NCI-H187 (cell line): ENCODE measurements at places on chromosomes 3 and 15.

DNA sequence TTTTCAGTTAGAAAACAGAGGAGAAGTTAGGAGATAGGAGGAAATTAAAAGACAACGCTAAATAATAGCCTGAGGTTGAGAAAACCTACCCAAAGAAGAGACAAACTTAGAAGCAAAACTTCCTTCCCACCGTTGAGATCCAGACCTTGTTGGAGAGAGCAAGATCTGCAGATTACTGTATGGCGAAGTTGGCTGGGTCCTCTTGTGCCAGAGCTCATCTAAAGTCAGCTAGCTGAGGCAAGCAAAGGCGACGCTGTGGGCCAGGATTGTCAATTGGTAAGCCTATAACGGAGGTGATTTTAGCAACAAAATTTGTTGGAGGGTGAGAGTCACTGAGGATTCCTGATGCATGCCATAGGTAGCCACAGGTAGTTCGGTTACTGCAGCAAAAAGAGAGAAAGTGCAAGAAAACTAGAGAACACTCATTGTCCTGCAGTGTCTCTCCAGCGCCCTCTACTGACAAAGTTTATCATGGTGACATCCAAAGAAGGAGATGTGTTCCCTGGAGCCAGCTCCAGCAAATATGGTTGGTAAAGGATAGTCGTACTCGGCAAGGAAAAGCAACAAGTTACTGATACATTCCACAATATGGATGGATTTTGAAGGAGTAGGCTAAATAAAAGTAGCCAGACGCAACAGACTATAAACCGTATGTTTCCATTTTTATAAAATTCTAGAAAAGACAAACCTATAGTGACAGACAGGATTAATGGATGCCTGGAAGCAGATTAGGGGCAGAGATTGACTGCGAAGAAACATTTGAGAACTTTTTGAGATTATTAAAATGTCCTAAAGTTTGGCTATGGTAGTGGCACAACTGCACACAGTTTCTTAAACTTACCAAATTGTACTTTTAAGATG, 9.8 kb upstream of the OR5K4 start:
- DNase-seq: peak; percentile 41

DNA sequence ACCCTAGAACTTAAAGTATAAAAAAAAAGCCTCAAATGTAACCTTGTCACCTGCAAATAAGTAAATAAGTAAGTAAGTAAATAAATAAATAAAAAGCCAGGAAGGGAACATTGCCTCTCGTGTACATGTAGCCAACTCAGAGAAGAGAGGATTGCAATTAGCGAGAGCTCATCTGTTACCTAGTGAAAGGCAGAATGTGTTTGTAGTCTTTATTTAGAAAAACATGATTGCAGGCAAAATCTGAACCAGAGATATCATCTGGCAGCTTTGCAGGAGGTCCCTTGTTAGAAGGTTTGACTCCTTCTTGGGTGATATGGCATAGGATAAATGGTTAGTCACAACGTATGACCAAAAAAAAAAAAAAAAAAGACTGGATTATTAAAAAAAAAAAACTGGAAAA, 71.6 kb upstream of the SYN2 start:
- DNase-seq: no peak

GRCh38 chr3:39149059-39149455, 4.3 kb downstream of the CSRNP1 start:
- no peak for DNase-seq

GRCh38 chr15:69060744-69061143, 46.2 kb downstream of the NOX5 start:
- no peak for DNase-seq

- no peak for DNase-seq
Measured at GRCh38 chr3:71724584-71725270, 475 bp downstream of the EIF4E3 start.

GRCh38 chr3:64502284-64502683, 185.5 kb downstream of the ADAMTS9 start:
- no peak for DNase-seq

DNA sequence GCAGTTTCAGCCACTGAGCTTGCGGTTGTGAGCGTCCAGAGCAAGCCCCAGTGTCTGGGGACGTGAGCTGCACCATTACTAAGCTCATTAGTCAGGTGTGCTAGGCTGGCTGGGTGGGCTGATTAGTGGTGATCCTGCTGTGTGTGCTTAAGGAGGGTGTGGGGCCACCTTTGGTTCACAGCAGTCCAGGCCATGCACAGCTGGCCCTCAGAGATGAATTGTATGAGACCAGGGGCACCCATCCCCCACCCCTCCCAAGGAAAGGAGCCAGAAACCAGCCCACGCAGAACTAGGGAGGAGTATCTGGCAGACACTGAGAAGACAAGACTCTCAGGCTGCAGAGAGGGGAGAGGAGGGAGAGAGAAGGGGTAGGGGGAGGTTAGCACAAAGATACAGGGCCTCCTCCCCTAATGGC, 3.8 kb downstream of the TYRO3 start:
- DNase-seq: no peak

DNA sequence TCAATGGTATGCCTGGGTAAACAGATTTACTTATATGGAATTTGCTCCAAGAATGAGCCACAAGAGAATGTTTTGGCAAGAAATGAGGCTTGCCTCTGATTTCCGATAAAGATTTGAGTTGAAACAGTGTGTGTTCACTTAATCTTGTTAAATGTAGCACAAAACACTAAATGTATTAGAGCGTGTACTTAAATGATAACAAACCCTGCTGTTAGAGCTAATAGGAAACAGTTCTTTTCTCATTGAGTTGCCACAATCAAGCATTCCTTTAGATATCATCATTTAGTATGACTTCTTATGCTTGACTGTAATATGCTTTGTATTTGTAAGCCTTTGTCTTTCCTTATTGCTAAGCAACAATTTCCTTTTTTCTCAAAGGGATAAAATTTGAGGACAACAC, 353.6 kb upstream of the ZNF717 start:
- no peak for DNase-seq

GRCh38 chr15:87294854-87295253, 961.7 kb downstream of the NTRK3 start:
- no peak for DNase-seq

DNA sequence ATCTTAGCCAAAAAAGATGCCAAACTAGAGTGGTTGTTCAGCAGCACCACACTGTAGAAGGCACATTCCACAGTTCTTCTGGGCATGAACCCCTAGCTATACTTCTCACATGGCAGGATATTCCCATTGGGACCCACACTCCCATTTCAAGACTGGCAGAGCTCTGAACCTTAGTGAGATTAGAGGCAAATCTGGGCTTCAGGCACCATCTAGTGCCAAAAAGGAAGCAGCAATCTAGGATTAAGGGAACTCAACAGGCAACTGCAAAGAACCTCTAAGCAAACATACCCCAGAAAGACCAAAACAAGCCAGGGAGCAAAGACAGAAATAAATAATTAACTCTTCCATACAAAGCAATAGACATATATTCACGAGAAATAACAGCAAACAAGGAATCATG, 66.2 kb downstream of the TAFA4 start:
- no peak for DNase-seq

- DNase-seq: no peak
Measured at GRCh38 chr3:179108086-179108485, 36.5 kb upstream of the ZMAT3 start.

DNA sequence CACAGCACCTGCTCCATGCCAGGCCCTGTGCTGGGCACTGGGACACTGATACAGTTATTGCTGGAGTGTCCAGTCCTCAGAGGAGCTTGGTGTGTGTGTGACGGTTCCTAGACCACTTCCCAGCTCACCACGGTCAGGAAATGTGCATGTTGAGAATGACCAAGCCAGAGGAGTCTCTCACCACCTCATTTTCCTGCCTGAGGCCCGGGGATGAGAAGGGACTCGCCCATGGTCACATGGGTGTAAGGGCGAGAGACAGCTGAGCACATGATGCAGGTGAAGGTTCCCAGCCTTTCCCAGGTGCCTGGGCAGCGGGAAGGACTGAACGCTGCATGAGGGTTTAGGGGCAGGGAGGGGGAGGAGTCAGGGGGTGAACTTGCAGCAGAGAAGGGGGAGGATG, 180.9 kb upstream of the TLE3 start:
- DNase-seq: no peak

DNA sequence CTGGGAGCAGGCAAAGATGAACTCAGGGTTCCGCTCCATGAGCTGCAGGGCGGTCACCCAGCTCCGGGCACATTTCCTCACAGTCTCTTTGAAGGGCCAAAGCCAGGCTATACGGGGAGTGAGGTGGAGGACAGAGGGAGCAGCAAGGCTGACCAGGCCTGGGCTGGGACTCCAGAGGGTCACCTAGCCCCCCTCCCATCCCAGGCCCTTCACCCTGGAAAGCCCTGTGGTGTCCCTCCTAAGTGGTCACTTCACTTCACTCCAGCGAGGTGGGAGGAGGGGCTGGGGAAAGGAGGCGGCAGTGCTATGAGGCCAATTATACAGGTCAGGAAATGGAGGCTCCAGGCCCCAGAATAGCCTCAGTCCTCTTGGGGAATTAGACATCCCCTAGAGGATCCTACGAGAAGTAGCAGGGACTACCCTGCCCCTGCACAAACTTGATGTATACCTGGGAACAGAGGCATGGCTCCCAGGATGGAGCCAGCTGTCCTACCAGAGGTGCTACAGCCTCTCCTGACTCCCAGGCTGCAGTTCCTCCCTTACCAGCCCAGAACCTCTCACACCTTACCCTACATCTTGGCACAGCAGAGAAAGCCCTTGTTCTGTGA, 5.7 kb downstream of the MAN2C1 start:
- no peak for DNase-seq
